ENCODE measurements at places on chromosomes 3 and 15.

GRCh38 chr15:56243163-56244037, at the start of gene RFX7:
RFX7 (minus strand) TSS chr15:56243879; CDS start chr15:56243285, 594 bp downstream.
- peak; percentile 77 for DNase-seq

DNA sequence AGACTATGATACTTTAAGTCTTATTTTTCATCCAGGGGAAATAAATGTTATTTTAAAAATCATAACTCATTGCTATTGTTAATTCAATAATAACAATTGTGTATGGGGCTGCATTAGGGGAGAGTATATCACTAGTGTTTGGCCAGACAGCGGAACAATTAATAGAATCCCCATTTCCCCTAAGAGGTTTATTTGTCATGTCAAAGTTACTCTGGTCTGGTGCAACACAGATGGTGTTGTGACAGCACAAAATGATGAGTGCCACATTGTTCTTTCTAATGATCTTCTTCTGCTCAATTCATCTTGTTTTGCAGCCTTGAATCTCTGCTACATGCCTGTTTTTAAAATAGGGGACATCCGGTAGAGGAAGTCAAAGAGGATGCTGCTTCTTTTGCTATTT, 351.6 kb downstream of the NSUN3 start:
- DNase-seq: no peak

DNA sequence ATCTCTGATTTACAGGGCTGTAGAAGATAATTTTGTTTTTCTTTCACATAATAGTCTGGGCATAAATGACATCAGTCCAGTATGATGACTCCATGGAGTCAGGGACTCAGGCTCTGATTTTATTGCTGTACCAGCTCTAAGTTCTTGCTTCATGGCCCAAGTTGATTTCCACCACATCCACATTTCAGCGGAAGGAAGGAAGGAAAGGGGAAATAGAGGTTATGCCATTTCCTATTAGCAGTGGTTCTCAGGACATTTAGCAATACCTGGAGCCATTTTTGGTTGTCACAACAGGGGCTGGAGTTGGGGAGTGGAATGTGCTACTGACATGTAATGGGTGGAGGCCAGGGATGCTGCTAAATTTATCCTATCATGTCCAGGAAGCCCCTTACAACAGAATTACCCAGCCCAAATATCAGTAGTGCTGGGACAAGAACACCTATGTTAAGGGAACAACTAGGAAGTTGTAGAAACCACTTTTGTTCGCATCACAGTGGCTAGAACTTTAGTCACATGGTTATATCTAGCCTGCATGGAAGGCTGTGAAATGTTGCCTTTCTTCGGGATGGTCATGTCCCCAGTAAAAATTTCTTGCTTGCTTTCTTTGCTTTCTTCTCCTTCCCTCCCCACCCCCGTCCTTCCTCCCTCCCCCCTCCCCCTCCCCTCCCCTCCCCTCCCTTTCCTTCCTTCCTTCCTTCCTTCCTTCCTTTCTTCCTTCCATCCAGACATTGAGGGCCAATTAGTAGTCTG, 42.1 kb downstream of the OXSR1 start:
- DNase-seq: no peak

GRCh38 chr15:92624401-92624991, 31.1 kb downstream of the FAM174B start:
- peak; percentile 63 for DNase-seq

DNA sequence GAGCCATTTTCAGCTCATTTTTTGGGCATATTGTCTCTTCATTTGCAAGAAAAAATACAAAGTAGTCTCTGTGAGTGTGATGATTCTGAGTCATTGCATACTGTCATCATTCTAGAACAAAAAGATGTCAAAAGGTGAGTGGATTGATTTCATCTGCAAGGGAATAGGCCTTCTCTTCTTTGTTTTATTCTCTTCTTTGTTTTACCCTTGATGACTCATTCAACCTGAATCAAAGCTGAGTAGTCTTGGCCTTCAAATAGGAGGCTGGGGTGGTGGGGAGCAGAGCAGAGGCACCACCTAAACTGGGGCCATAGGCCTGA, 25.4 kb downstream of the CYP19A1 start:
- DNase-seq: no peak

- no peak for DNase-seq
Observed at GRCh38 chr3:27081992-27082607, 287.1 kb downstream of the NEK10 start.

- DNase-seq: peak; percentile 73
Observed at GRCh38 chr3:9074079-9074478, 110.8 kb upstream of the RAD18 start.

- DNase-seq: no peak
Observed at GRCh38 chr15:69974321-69974720, 123.4 kb downstream of the TLE3 start.

- peak; percentile 40 for DNase-seq
Observed at GRCh38 chr3:173066044-173067004, 74.7 kb downstream of the SPATA16 start.

DNA sequence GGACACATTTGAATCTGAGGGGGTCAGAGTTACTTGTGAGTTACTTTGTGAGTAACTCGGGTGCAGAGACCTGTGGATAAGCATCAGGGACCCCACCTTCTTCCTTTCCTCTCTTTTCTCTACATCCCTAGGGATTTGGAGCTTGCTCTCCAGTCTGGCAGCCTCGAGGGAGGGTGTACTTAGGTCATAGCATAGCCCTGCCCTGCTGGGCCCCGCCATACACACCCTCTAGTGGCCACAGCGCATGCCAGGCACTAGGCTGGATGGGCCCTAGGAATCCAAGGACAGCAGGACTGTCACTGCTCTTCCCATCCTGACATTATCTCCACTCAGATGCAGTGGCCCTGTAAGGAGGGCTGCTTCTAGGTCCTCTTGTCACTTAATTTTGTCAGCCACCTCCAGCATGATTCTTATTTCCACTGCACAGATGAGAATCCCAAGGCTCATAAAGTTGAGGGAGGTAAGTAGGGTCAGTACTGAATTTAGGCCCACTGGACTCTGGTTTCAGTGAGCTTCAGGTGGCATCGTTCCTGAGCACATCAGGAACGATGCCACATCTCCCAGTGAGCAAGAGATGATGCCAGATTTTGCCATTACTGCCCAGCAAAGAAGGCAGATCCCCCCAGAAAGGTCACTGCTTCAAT, 3.6 kb upstream of the SMAD6 start:
- DNase-seq: peak; percentile 81

DNA sequence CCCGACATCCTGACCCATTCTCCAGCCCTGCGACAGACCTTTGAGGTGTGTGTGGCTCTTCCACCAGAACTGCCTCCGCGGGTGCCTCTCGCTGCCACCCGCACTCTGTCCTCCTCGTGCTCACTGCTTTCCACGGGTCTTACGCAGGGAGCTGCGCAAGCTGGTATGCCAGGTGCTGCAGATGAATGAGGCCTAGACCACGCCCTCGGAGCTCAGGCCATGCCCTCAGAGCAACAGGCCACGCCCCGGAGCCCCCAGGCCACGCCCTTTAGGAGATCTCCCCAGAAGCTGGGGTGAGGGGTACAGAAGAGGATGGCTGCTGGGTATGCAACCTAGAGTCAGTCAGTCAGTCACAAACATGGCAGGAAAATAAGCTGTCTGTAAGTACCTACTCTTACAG, 300.3 kb downstream of the GABRG3 start:
- no peak for DNase-seq

Measured in EH (cell line).